8988T (cell line): ENCODE measurements at places on chromosomes 2 and 18.

- no peak for DNase-seq
Observed at GRCh38 chr2:136932700-136933099, 167.4 kb downstream of the THSD7B start.

GRCh38 chr2:188880740-188881139 is 93.4 kb upstream of the COL3A1 start:
- no peak for DNase-seq

DNA sequence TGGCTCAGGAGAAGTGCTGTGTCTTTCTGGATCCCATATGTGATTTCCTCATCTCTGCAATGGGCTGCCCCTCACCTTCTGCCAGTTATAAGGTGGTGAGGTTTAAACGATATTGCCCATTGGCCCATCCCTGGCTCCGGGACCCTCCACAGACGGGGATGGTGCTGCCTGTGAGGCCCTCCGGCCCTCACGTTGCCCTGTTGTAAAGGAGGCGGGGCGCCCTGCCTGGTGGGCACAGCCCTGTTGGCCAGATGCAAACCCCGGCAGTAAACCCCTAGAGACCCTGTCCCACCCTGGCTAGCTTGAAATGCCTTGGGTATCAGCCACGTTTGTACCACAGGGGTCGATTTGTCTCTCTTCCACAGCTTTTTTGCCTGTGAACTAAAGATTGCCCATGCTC is 7.4 kb downstream of the ARHGEF4 start:
- DNase-seq: no peak

DNA sequence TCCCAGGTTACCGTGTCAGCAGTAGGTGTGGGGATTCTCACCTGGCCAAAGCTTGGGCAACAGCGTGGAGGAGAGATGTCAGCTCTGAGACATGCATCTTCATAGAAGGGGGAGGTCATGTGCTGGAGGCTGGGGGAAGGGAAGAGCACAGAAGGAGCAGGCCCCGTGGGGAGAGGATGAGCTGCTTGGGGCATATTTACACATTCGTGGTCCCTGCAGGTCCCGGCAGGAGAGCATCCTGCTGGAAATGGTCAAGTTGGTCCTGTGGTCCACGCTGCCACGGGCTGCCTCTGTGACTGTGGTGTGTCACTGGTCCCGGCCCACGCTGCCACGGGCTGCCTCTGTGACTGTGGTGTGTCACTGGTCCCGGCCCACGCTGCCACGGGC is 195.1 kb upstream of the TWIST2 start:
- no peak for DNase-seq

GRCh38 chr2:65636024-65636423 is 203.6 kb upstream of the SPRED2 start:
- no peak for DNase-seq

GRCh38 chr2:37291680-37292079 is 33.0 kb downstream of the PRKD3 start:
- DNase-seq: no peak
